ENCODE measurements at places on chromosomes 1 and 21.

DNA sequence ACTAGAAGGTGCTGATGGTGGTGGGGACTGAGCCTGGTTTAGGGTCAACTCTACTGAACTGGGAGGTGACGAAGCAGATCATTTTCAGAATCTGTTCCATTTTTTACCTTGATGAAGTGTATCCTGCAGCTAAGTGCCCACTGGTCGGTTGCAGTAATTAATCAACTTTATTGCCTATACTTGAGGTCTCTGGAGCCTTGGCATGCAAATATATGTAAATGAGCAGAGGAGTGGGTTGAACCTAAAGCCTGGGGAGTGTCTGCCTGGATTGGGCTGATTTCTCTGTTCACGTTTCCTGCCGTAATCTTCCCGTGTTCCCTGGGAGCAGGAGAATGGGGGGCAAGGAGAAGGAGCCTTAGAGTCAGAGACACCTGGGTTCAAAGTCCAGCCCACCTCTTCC lies 286.8 kb downstream of the PTPRU start:
- no peak overlapping the region for H3K27ac ChIP-seq
- H3K4me1 ChIP-seq: no peaks in the 10 kb centered on the region
- H3K27me3 ChIP-seq: peaks cover 4% of the 10 kb centered on the region
- no peak for DNase-seq
- no peaks in the 10 kb centered on the region for H3K36me3 ChIP-seq

- DNase-seq: no peak
- H3K27me3 ChIP-seq: no peaks in the 10 kb centered on the region
- H3K4me1 ChIP-seq: no peaks in the 10 kb centered on the region
- no peak overlapping the region for H3K27ac ChIP-seq
- no peaks in the 10 kb centered on the region for H3K36me3 ChIP-seq
Observed at GRCh38 chr1:38332649-38333310, 286.2 kb upstream of the POU3F1 start.

GRCh38 chr21:45003331-45004058 lies 63.7 kb downstream of the SLX9 start:
- H3K27ac ChIP-seq: no peak overlapping the region
- no peak overlapping the region for H3K4me3 ChIP-seq
- no peak for DNase-seq
- no peaks in the 10 kb centered on the region for H3K36me3 ChIP-seq

DNA sequence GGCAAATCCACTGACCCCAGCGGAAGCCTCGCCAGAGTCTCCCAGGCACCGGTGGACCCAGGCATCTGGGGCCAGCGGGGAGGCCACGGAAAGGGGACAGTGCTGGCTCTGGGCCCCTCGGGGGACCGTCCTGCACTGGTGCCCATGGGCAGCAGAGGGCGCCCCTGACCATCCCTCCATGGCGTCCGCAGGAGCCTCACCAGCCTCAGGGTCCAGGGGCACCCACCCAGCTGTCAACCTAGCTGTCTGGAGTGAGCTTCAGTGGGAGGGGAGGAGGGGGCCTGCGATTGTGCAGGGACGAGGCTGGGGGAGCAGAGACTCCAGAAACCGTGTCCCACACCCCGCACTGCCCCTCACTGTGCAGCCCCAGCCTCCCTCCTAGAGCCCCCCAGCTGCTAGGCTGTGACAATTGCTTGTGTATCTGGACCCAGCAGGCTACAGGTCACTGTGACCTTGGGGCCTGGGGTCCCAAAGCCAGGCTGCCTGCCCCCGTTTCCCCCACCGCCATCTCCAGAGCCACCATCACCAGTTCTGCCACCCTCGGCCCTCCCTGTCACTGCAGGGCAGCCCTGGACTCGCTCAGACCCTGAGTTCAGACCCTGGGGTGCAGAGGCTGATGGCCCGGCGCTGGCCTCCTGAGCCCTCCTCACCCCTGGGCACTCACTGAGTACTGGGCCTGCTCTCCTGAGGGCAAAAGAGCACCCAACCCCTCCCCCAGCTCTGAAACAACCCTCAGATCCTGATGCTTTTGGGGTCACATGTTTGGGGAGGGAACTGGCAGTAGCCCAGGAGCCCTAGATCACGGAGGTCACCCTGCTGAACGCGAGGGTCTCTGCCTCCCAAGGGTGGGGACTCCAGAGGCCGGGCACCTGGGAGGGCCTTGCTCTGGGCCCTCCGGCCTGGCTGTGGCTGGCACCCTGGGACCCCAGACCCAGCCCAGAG lies 10.6 kb upstream of the COL6A1 start:
- H3K4me3 ChIP-seq: no peak overlapping the region
- no peaks in the 10 kb centered on the region for H3K27me3 ChIP-seq
- H3K27ac ChIP-seq: no peak overlapping the region
- no peak for DNase-seq
- no peaks in the 10 kb centered on the region for H3K36me3 ChIP-seq
- H3K4me1 ChIP-seq: peaks cover 31% of the 10 kb centered on the region

DNA sequence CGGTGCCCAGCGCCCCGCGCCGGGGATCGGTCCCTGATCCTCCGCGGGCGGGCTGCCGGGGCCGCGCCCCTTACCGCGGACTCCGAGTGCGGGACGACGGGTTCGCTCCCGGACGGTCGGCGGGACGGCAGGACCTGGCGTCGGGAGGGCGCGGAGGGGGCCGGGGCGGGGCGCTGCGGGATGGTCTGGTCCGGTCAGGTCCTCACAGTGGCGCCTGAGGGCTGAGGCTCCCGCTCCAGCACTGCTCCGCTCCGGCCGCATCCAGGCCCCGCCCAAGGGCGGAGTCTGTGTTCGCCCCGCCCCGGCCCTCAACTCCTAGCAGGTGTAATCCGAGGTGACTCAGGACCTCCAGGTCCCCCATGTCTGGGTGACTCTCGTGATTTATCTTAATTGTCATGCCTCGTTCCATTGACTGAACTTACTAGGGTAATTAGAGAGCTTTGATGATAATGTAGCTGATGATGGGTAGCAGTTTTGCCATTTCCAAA lies at the start of gene RAB3B:
Gene RAB3B (minus strand): TSS at position 223 of the 488 bp plus-strand sequence. CDS start 13,583 bp downstream, outside the sequence.
- H3K4me3 ChIP-seq: peak within 1 kb of the TSS; percentile 10
- peaks cover 22% of the 10 kb centered on the region for H3K27me3 ChIP-seq
- H3K4me1 ChIP-seq: peaks cover 11% of the 10 kb centered on the region
- no peaks in the 10 kb centered on the region for H3K36me3 ChIP-seq

- no peak for DNase-seq
- no peak overlapping the region for H3K4me3 ChIP-seq
- no peak overlapping the region for H3K27ac ChIP-seq
- H3K27me3 ChIP-seq: no peaks in the 10 kb centered on the region
- no peaks in the 10 kb centered on the region for H3K4me1 ChIP-seq
- no peaks in the 10 kb centered on the region for H3K36me3 ChIP-seq
Observed at GRCh38 chr1:94679332-94680038, 137.9 kb upstream of the F3 start.

GRCh38 chr1:28900562-28900961 lies 13.8 kb upstream of the EPB41 start:
- no peaks in the 10 kb centered on the region for H3K36me3 ChIP-seq
- H3K4me1 ChIP-seq: peaks cover 8% of the 10 kb centered on the region
- no peak overlapping the region for H3K27ac ChIP-seq
